ENCODE measurements at places on chromosomes 11 and 22. TPM values are rescaled to one million over a fixed set of nuclear protein-coding genes. Genes with fewer than 3 reads are reported as not detected.

DNA sequence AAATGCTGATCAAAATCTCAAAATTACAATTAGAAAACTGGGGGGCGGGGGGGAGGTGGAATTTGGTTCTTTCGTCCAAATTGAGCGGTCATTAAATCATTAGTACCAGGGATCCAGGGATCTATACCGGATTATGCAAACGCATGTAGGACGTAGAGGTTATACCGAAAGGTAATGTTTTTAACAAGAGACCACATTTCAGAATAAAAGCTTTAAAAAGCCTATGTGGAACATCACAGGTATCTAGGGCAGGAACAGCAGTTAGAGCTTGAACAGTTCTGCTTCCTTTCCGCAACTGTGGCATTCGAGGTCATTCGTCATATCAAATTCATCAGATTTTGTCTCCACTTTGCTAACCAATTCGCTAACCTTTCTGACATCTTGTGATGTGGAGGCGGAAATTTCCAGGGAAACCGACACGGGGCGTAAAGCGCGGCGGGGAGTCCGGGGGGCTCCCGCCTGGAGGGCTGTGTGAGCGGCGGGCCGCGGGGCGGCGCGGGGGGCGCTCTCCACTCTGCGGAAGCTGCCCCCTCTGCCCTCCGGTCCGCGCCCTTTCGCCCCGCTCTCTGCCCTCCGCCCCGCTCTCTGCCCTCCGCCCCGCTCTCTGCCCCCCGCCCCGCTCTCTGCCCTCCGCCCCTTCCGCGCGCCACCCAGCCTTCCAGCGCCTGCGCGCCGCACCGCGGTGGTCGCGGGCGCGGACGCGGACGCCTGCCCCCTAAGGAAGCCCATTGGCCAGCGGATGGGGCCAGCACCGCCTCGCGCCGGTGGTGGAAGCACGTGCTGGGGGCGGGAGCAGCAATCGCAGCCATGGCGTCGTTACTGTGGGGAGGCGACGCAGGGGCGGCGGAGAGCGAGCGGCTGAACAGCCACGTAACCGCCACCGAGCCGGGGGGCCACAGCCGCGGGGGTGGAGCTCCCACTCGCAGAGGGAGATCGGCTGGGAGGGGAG lies at the start of gene DDX25:
Gene DDX25, plus strand, starts transcription at position 798 of the 949 bp plus-strand sequence. Its CDS starts 10 bp downstream, at position 808.
- peak; percentile 8 for DNase-seq

GRCh38 chr22:18156878-18157713 lies 7.1 kb downstream of the USP18 start:
- DNase-seq = no peak

DNA sequence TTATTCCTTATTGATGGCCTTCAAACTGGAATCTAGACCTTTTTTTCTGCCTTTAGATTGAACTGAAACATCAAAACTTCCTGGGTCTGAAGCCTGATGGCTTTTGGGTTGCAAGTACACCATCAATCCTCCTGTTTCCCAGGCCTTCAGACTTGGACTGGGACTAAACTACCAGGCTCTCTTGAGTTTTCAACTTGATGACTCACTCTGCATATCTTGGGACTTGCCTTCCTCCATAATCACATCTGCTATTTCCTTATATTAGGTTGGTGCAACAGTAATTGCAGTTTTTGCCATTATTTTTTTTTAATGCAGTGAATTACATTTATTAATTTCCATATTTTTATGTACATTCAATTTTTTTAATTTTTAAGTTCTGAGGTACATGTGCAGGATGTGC lies 7.0 kb downstream of the OR51B5 start:
- no peak for DNase-seq

DNA sequence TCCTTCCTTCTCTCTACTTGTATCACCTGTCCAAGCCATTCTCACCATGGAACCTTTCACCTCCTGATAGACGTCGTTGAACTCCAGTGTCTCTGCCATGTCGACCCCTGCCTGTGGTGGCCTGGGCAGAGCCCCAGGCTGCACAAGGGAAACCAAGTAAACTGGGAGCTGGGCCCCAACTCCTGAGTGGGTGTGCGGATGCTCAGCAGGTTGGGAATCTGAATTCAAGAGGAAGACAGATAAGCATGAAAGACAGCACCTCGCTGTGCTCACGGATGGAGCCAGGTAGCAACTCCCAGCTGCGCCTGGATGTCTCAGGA lies 709 bp downstream of the SSRP1 start:
- DNase-seq = no peak

DNA sequence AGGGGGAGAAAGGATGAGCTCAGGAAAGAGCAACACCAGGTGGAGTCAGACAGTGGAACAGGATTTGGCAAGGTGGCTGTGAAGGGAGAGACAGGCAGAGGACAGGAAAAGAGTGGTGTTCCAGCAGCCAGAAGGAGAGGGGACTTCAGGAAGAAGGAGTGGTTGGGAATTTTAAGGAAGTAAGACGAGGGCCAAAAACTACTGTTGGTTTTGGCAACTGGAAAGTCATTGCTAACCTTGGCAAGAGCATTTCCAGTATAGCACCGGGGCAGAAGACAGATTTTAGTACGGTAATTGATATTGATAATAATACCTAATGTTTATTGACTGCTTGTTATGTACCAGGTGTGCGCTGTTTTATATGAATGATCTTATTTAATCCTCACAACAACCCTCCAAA lies 15.4 kb upstream of the DDX6 start:
- no peak for DNase-seq

DNA sequence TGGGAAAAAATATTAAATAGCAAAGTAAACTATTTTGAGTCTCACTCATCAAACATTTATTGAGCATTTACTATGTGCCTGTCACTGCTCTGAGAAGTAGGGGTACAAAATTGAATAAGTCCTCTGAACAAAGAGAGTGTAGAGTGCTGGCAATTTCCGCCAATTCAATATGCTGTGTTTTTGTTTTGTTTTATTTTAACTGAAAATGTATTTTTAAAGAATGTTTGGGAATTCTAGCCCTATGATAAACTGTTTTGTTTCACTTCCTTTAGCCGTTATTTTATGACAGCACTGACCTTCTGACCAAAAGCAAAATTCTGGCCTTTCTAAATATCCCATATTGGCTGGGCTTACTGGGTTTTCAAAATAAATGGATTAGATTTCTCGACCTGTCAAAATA lies 64.7 kb upstream of the LMO2 start:
- no peak for DNase-seq

DNA sequence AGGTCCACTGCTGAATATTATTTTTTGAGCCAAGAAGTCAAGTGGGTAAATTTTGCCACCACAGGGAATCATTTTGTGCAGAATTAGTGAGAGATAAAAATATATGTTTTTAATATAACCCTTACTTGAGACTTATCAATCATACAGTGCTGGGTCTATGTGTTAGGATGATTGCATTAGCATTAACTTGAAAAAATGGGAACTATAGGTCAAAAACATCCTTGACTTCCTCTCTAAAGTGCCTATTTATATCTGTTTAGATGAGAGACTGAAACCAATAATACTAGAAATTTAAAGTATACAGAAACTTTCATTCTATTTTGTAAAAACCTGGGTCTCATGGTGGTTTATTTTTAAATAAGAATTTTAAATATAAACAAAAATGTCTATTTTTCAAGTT lies 65.1 kb upstream of the CARD18 start:
- DNase-seq = no peak

SOX10 gene
- total RNA-seq = not detected

All from activated T-helper 1 cell treated with anti-CD3 and anti-CD28 coated beads, Interleukin-12 subunit alpha, Interleukin-12 subunit beta, Interleukin-2, Interleukin-4 antibody, amounts not matched to agents 30 ng/mL and 10 ng/mL and 1 ng/mL, durations not matched to agents 14 hours and 24 hours and 36 hours (primary cell).